ENCODE measurements at places on chromosomes 11 and 22.

DNA sequence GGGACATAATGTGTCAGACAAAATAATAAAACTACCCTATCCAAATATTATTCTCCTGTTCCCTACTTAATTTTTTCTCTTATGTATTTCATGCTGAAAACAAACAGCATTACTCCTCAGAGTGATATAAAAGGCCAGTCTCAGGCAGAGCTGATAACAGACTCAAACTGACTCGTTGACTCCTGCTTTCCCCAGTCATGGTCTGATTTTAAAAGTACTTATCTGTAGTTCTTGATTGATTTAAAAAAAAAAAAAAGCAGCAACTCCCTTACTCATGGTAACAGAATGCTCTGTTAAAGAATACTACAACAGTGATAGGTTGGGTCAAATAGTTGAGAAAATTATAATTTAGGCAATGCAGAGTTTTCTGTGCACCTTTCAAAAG lies 90.3 kb upstream of the BARX2 start:
- DNase-seq: no peak

DNA sequence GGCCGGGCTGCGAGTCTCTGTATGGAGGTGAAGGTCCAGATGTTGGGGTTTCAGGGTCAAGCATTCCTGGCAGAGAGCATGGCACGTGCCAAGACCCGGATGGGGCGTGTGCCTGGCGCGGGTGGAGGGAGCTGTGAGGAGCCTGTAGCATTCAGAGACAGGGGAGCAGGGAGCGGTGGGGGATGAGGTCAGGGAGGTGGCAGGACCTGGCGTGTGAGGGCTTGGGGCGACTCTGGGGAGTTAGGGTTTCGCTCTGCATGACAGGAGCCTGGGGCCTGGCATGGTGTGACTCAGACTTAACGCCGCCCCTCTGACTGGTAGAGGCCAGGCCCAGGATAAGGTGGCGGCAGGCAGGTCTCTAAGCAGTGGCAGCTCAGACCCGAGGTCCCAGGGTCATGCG lies 103.0 kb downstream of the KCNQ1 start:
- DNase-seq: no peak

- DNase-seq: no peak
Observed at GRCh38 chr11:102924851-102925380, 30.6 kb downstream of the MMP13 start.

DNA sequence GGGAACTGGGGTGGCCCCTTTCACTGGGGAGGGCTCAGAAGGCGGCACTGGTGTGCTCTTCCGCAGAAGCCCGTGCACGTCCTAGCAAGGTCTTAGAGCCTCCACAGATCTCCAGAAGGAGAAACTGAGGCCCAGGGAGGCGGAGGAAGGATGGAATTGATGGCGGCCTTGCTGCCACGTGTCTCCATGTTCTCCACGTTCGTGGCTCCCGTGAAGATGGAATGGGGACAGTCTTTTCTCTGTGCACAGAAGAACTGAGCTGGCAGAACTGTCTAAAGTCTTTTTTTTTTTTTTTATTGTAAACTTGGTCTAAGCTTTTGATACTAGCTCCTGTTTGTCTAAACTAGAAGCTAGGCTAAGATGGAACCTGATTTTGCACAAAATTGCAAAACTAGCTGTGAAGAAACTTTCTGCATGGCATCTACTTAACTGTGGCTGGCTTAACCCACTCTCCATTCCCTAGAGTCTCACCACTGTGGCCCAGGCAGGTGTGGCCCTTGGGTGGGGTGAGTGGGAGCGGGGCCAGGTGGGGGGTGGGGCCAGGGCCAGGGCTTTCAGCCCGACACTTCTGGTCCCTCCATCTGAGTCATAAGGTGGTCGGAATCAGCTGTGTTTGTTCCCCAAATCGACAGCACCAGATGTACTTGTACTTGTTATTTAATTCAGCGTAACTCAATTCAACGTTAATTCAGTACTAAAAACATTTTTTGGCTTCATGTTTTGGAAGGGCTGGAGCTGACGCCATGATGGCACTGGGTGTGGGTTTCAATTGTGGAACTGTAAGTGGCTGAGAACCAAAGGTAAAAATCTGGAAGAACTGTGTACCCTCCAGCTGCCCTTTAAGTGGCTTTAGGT lies 120.7 kb downstream of the MPPED1 start:
- DNase-seq: no peak

- no peak for DNase-seq
Observed at GRCh38 chr11:128734103-128734831, 40.4 kb downstream of the FLI1 start.
